ENCODE measurements at places on chromosomes 2 and 18. TPM values are rescaled to one million over a fixed set of nuclear protein-coding genes. Genes with fewer than 3 reads are reported as not detected.

DNA sequence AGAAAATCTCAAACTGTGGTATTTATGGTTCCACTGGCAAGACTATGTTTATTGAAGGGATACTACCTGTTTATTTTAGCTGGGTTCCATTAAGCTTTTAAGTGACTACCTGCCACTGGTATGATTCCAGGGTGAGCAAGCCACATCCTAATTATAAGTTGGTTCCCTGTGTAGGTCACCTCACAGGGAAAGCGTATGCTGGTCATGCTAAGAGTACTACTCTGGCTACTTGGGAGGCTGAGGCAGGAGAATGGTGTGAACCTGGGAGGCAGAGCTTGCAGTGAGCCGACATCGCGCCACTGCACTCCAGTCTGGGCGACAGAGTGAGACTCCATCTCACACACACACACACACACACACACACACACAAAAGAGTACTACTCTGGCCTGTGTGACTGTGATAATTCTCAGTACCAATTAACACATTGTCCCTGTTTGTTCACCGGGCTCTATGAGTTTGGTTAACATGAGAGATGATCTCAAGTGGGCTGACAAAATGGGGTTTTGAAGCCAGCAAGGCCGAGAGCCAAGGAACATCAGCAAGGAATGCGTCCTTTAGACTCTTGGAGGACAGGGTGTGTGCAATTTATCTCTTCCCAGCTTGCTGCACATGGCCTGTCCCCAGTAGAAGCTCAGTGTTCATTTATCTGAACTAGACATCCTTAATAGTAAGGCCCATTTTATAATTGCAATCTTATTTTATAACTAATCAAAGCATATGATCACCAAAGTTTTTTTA, 15.2 kb upstream of the ITSN2 start:
- no peak for DNase-seq

GRCh38 chr2:55965276-55965675, 41.7 kb upstream of the EFEMP1 start:
- DNase-seq, result no peak

DNA sequence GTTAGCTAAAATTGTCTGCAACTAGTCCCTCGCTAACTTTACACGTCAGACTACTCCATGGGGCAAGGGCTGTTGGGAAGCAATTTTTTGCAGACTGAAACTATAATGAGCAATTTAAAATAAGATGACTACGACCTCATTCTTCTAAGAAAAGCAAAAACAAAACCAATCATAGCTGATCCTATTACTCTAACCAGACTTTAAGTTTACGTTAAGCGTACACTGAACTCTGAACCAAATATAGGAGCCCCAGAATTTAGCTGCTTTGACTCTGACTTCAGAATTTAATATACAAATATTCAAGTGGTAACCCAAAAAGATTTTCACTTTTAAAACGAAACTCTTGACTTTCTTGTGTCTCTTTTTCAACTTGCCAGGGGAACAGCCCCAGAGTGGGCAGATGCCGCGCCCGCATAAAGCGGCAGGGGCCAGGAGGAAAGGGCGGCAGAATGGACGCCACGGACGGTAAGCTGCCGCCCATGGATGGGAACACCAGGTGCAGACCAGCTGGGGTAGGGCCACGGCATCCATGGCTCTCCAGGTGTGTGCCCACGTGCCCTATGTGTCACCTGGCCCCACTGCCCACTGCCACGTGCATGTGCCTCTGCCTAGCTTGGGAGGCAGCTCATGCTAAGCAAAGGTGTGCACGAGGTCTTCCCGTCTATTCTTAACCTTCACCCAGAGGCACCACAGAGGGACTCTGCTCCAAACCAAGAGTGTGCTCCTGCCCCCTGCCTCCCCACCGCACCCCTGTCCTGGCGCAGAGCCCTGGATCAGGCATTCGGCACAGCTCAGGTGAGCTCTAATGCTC, 217.6 kb downstream of the HDAC4 start:
- peak; percentile 75 for DNase-seq

DNA sequence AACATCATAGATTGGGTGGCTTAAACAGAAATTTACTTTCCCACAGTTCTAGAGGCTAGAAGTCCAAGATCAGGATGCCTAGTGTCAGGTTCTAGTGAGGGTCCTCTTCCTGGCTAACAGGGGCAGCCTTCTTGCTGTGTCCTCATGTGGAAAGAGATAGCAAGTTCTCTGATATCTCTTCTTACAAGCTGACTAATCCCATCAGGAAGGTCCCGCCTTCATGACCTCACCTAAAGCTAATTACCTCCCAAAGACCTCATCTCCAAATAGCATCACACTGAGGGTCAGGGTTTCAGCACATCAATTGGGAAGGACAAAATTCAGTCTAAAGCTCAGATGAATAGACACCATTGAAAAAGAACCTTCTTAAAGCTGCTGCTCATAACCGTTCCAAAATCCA, 22.9 kb downstream of the ACVR1 start:
- no peak for DNase-seq

DNA sequence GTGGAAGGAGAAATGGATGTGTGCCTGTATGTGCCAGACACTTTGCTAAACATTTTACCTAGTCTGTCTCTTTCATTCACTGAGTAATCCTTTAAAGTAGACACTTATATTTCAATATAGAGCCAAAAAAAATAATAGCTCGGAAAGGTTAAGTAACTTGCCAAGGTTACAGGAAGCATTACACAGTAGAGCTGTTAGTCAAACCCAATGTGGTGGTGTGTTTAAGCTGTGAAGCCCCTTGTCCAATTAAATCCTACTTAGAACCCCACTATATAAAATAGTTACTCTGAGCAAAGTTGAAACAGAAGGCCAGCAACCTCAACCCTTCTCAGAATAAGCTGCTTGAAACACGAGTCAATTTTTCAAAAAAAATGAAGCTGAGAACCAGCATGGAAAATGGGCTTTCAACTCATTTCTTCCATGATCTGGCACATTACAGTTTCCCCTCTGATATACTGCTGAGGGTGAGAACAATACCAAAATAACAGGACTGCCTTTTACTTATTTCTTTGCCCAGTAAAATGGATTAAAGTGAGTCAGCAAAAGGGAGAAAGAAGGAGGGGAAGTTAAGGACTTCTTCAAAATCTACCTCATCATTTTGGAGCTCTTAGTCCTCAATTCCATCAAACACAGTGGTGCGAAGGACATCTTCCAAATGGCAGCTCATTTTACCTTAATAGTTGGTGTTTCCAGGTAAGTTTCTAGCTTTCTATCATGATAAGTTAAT, 7.9 kb downstream of the RDH14 start:
- no peak for DNase-seq

- DNase-seq, result peak; percentile 56
Observed at GRCh38 chr2:16149349-16150243, 209.2 kb downstream of the MYCN start.

DNA sequence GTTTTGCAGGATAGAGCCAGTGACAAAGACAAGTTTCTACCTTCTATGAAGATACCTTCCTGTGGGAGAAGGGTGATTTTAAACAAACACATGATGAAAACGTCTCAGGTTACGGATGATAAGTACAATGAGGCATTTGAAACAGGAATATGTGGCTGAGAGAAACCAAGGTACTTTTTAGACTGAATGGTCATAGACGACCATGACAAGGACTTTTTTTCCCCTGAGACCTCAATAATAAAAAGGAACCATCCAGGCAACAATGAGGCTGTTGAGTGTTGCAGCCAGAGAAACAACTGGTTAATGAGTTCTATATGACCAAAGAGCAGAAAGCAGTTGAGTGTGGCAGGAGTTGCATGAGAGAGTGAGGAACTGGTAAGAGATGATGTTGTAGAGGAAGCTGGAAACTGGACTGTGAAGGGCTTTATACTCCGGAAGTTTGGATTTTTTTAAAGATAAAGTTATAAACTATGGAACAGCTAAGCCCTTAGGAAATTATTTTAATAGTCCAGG, 306.1 kb upstream of the CYRIA start:
- DNase-seq, result no peak

The ICOS gene
- not detected for total RNA-seq

The MEP1B gene
- not detected for total RNA-seq

GRCh38 chr2:4336864-4337263, 633.5 kb downstream of the DCDC2C start:
- DNase-seq, result no peak

DNA sequence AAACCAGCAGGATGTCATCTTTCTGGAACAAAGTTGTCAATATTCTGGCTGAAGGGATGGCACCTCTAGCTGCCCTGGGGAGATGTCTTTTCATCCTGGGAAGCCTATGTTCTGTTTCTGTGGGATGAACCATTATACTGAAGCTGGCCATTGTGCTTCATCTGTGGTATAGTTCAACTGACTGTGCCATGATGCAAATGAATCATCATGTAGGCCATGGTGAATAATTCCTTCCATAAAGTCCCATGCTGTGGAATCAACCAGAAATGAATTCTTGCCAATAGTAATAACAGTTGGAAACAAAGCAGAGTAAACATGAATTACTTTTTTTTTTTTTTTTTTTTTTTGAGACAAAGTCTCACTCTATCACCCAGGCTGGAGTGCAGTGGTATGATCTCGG, 64.1 kb upstream of the CNGA3 start:
- no peak for DNase-seq

GRCh38 chr18:31267823-31268481, 50.0 kb upstream of the DSG1 start:
- no peak for DNase-seq

- no peak for DNase-seq
Observed at GRCh38 chr2:228669690-228670089, 488.2 kb upstream of the SPHKAP start.

The ERBB4 gene
- 2.5 TPM for total RNA-seq

GRCh38 chr18:48387300-48387699, 21.9 kb downstream of the ZBTB7C start:
- DNase-seq, result no peak

GRCh38 chr2:193867454-193867853, 1672.7 kb upstream of the TMEFF2 start:
- no peak for DNase-seq

The CDH19 gene
- not detected for total RNA-seq

GRCh38 chr18:37429791-37430190, 135.8 kb downstream of the CELF4 start:
- no peak for DNase-seq

The MC4R gene
- total RNA-seq, result not detected

- no peak for DNase-seq
Observed at GRCh38 chr2:142048581-142048980, 82.2 kb downstream of the LRP1B start.

GRCh38 chr2:183359867-183360266, 235.6 kb downstream of the NUP35 start:
- no peak for DNase-seq

GRCh38 chr2:238894226-238894949, 46.5 kb downstream of the TWIST2 start:
- DNase-seq, result no peak

DNA sequence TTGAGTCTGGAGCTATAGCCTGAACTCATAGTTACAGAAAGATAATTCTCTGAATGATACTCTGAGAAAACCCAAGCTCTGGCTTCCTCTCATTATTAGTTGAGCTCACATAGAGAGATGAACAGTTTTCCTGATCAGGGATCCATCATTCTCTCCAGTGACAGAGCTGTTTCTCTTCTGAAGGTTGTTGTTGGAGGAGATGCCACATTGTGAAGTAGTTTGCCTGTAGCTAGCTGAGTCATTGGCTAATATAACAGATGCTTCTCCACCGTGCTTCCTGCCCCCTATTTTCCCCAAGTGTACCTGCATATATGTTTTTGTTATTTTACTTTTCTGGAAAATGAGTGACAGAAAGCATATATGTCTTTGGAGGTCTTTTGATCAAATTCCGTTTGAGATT, 64.6 kb downstream of the OSBPL6 start:
- DNase-seq, result no peak

- DNase-seq, result no peak
Observed at GRCh38 chr2:113846429-113846828, 43.5 kb upstream of the ACTR3 start.

DNA sequence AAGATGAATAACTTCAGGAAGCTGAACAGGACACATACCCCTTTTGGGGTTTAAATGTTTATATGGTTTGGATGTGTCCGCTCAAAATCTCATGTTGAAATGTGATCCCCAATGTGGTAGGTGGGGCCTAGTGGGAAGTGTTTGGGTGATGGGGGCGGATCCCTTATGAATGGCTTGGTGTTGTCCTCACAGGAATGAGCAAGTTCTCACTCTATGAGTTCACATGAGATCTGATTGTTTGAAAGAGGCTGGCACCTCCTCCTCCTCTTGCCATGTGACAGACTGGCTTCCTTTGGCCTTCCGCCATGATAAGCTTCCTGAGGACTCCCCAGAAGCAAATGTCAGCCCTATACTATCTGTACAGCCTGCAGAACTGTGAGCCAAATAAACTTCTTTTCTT, 88.6 kb upstream of the ZNF532 start:
- DNase-seq, result no peak

GRCh38 chr2:48323146-48323545, 206.8 kb upstream of the STON1 start:
- no peak for DNase-seq

The LYPD6 gene
- 2.1 TPM for total RNA-seq

GRCh38 chr2:85990084-85990483, 101.3 kb upstream of the ST3GAL5 start:
- peak; percentile 40 for DNase-seq

The SPR gene
- 7.1 TPM for total RNA-seq

DNA sequence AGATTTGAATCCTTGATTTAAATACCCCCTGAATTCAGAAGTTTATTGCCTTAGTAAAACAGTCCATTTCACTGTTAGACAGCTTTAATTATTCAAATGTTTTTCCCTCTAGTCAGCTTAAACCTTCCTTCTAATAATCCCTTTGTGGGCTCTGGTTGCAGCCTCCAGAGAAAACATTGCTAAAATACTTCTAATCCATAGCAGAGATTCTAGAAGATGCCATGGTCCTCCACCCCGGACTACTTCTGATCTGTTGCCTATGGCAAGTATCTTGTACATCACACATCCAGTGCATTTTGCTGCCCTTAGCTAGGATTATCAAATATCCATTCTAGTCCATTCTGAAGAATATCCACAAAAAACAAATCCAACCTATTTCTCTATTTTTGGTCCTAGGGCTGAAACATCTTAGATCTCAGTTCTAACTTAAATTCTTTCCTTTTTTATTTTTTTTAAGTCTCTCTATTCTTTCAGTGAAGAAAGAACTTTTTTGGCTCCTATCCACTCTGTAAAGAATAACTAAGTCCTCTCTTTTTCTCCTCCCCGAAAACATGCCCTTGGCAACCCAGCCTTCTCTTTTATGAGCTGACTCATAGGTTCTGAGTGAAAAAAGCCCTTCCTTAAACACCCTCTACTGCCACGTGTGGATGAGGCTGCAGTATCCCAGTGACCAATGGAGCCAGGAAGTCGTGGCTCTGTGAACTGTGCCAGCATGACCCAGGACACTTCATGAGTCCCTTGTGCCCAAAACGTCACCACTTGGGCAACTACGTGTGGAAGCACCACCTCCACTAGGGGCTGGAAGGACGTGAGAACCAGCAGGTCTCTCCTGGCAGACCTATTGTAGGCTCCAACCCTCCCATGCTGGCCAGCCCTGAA, 349.8 kb downstream of the TNS1 start:
- DNase-seq, result peak; percentile 85

Data from osteocyte (in vitro differentiated cells).